Mammary epithelial cell (primary cell): ENCODE measurements at places on chromosomes 12 and 14. TPM values are rescaled to one million over a fixed set of nuclear protein-coding genes. Genes with fewer than 3 reads are reported as not detected.

TMEM117 gene
- total RNA-seq = 26.5 TPM

DNA sequence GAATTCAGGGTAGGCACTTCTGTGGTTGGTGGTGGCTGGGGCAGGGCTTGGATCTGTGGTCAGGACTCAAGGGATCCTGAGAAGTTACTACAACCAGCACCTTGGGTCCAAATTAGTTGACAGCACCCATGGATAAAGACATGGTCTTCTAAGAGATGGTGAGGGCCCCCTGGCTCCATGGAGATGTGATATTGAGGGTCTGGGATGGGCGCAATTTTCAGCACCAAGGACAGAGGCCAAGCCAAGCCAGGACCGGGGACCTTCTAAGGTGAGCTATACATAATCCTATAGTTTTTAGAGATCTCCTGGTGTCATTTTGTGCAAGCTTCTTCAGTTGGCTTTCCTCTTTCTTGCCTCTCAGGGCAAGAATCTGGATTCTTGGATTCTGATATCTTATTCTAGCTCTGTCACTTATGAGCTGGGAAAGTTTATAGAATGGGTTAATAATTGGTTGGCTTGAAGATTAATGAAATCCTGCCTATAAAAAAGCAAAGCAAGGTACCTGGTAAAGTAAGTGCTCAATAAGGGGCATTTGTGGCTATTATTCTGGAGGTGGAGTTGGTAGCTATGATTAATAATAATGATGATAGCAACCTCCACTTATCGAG is 130.1 kb upstream of the LHX5 start:
- no peak for DNase-seq

DNA sequence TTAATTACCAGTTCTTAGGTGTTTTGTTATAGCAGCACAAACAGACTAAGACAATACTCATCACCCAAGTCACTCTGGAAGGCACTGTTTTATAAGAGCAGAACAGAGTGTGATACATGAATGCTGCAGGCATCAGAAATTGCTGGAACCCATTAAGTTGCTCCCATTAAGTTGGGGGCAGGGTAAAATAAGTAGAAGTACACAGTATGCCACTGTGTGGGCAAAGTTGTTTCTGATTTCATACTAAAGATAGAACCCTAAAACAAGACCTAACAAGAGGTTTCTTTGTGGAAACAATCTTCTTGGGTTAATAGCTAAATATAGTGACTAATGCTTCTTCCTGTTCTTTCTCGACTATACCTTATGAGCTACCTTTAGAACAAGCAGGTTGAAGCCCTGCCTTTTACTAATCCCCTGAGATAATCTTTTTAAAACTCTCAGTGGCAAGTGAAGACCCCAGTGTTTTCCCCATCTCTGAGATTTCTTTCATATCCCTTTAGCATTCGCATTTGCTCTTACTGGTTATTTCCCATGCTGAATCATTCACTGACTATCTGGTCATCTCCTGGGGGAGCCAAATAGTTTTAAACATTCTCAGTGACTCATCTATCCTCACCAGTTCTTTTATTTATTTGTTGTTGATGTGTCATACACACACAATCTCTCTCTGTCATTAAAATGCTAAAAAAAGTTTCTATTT is 52.3 kb downstream of the SOCS2 start:
- peak; percentile 97 for DNase-seq

DNA sequence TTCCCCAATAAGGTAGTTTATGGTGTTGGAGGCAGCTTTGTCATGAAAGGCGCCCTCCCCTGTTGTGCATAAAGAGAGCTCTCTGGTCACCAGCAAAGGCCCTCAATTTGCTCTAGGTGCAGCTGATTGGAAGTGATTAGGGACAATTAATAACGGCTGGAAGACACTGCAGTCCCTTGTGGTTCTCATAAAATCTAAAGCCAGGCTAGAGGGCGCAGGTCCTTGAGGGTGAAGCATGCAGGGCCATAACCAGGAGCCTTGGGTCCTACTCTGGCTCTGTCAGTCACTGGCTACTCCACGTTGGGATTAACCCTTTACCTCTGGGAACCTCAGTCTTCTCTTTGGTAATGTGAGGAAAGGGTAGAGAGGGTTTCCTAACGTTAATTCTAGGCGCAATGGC is 1.9 kb downstream of the DAAM1 start:
- no peak for DNase-seq

GRCh38 chr14:47715330-47715729 is 39.9 kb upstream of the MDGA2 start:
- no peak for DNase-seq
